Pulmonary artery endothelial cell (primary cell): ENCODE measurements at places on chromosomes 16 and 17.

GRCh38 chr17:49054342-49055092 lies 57.3 kb downstream of the IGF2BP1 start:
- DNase-seq, result no peak

- DNase-seq, result no peak
Observed at GRCh38 chr16:66585481-66586239, 6.4 kb downstream of the CMTM2 start.

GRCh38 chr16:25750488-25751216 lies 58.9 kb downstream of the HS3ST4 start:
- DNase-seq, result no peak

GRCh38 chr17:42459801-42460281 lies 1.2 kb downstream of the ATP6V0A1 start:
- DNase-seq, result no peak

DNA sequence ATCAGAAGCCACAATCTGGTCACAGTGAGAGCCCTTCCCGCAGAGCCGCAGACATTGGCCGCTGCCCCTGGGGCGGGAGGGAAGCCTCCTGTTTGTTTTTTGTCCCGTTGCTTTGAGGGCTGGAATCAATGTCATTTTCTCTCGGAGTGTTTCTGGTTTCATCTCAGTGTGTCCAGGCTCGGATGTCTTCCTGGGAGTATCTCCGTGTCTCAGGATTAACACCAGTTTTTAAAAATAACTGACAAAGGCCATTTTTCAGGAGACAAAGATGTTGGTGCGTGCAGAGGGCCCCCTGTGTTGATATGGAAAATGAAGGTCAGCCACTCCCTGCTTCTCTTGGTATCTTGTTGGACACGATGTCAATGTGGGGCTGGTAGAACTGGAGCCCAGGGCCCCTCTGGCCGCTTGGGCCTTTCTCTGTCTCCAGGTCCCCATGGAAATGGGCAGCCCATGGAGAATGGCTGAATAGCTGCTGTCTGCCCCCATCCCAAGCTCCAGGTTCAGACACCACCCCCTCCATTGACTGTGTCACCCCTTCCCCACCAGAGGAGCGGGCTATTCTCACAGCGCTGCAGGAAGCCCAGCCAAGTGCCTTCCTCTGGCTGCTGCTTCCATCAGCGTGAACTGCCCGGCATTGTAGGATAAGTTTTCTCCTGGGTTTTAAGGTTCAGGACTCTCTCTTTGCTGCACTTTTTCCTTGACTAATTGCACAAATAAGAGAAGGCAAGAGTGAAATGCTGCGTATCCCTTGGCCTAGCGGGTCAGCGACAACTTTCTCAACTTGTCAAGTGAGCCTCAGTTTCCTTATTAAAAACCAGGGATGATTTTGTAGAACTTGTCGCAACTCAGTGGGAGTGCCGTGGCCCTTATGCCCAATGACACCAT lies 72.2 kb upstream of the METTL9 start:
- no peak for DNase-seq
